ENCODE measurements at places on chromosomes 7 and 10.
A peak's percentile ranks its signal among the peaks of the same experiment; 100 is the strongest.

GRCh38 chr7:107387573-107388219, 82.2 kb upstream of the GPR22 start:
- DNase-seq, result no peak

DNA sequence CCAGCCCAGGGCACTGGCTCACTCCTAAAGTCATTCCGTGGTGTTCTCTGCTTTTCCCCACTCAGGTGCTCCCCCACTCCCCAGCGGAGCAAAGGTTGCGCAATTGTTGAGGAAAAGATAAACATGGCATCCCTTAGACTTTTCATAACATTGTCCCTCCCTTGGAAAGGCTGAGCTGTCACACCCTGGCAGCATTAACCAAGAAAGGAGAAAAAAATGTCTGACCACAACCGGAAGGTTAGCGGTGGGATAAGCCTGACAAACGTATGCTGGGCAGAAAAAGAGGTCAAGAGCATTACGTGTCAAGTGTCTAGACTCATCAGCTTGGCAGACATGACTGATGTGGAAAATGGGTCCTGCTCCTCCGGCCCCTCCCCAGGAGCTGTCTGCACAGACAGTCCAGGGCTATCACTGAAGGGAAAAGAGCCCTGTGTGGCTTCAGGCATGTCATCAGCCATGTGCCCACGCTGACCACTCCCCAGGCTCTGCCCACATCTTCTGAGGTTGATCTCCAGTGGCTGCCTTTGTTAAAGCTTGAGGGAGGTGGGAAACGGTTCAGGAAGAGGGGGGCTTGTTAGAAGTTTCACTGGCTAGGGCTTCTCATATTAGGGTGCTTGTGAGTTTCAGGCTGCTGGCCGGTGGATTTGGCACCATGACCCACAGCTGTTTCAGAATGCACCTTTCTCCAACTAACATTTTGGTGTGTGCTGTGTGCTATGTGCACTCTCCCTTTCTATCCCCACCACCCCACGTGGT, 30.1 kb downstream of the BTBD16 start:
- no peak for DNase-seq

GRCh38 chr10:69413221-69413865, 3.4 kb downstream of the TACR2 start:
- DNase-seq, result peak; percentile 45

DNA sequence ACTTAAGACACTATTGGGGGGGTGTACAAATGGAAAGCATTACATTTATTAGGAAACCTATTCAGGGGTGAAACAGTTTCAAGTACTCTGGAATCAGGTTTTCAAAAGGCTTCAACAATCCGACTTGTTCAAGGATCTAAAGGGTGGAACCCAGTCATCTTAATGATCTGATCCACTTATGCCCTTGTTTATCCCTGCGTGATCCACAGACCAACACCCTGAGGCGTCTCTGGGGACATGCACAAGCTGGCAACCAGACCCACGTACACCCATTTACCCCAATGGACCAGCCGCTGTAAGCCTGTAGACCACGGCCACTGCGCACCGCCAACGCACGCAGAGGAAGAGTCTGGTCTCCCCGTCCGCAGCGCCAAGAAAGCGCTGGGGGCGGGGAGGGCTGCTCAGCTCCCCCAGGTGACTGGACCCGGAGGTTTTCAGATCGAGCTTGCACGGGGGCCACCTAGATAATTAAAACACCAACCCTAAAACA, 13.4 kb downstream of the HNRNPF start:
- DNase-seq, result no peak

GRCh38 chr7:26185131-26185843, 15.3 kb downstream of the HNRNPA2B1 start:
- no peak for DNase-seq

DNA sequence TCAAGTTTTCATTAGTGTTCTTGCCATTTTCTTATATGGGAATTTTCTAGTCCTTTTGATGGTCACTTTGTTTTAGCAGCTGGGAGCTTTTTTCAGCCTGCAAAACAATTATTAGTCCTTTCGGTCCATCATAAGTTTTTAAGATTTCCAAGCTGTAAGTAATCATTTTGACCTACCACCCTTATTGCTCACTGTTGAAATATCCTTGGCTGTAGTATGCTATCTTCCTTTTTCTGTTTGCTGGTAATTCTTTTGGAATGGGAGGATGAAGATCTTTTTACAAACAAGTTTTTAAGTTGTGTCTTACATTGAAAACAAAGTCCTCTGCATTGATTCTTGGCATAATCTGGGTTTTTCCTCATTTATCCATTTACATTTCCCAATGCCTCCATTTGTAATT, 24.0 kb downstream of the BZW2 start:
- no peak for DNase-seq

GRCh38 chr7:149776848-149777407, 3.5 kb upstream of the ZNF467 start:
- DNase-seq, result no peak

DNA sequence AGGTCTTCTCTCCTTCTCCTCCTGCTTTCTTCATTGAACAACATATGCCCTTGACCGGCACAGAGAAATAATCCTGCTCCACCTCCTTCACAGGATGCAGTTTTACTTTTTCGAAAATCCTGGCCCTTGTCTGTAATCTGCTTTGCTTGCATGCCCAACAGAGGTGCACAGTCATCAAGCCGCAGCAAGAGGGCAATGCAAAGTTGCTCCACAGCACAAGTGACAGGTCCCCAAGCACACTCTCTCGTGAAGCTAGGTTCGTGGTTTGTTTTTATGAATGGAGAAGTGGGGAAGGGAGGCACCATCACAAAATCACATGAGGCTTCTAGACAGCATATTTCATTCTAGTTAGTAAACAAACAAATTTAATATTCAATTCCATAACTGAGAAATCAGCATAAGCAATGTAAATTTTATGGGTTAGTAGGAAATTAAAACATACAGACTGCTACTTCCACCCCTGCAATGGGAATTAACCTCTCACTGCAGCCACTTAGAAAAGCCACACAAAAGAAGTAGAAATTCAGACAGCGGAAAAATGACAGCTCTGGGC, 178.8 kb downstream of the TPK1 start:
- no peak for DNase-seq

- DNase-seq, result peak; percentile 77
Observed at GRCh38 chr10:63206997-63207811, 74.1 kb downstream of the NRBF2 start.

DNA sequence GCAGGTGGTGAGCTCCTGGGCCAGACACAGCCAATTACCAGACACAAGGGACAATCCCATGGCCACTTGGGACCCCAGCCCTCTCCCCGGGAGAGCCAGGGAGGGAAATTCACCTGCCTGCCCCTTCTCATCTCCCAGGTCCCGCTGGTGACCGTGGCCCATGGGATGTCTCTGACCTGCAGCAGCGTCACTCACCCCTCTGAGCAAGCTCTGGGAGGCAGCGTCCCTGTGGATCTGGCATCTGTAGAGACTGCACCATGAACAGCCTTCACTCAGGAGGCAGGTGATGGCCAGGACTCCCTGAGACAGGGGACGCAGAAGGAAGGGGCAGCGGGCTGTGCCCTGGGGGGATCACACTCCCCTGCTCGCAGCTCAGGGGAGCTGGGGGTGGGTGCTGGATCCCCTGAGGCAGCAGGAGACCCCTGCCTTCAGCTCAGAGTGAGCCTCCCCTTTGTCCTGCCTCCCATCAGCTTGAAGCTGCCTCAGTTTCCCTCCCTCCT, 90.8 kb downstream of the FOXL3 start:
- no peak for DNase-seq

DNA sequence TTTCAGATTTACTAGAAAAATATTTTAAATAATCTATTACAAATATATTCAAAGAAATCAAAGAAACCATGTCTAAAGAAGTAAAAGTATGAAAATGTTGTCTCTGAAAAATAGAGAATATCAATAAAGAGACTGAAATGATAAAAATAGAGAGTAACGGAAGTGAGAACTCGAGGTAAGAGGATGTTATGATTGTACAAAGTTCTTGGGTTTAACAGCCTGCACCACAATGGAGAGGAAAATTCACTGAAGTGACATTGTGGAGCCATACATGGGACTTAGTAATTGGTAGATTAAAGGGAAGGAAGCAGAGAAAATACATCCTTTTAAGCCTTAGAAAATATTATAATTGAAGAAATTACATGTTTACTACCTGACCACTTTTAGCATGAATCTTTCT, 77.9 kb downstream of the THSD7A start:
- DNase-seq, result no peak

GRCh38 chr7:17651863-17652385, 288.4 kb downstream of the SNX13 start:
- peak; percentile 25 for DNase-seq

DNA sequence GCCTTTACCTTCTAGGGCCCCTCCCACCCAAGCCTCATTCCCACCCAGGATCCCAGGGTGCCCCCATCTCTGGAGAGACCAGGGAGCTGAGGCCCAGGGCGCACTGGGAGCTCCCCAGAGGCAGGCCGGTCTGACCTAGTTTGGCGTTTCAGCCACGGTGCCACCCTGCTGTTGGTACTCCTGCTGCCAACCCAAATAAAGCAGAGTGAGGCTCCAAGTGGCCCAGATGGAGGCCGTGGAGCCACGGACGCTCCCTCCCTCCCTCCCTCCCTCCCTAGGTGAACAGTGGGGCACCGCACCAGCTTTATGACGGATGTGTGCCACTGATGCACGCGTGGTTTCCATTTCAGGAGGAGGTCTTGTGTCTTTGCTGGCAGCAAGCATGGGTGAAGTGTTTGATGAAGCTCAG, 1.8 kb downstream of the INPP5A start:
- DNase-seq, result peak; percentile 8

GRCh38 chr10:13657101-13657680, 70.4 kb downstream of the PRPF18 start:
- DNase-seq, result no peak

- no peak for DNase-seq
Observed at GRCh38 chr7:151825721-151826120, 51.2 kb downstream of the PRKAG2 start.

DNA sequence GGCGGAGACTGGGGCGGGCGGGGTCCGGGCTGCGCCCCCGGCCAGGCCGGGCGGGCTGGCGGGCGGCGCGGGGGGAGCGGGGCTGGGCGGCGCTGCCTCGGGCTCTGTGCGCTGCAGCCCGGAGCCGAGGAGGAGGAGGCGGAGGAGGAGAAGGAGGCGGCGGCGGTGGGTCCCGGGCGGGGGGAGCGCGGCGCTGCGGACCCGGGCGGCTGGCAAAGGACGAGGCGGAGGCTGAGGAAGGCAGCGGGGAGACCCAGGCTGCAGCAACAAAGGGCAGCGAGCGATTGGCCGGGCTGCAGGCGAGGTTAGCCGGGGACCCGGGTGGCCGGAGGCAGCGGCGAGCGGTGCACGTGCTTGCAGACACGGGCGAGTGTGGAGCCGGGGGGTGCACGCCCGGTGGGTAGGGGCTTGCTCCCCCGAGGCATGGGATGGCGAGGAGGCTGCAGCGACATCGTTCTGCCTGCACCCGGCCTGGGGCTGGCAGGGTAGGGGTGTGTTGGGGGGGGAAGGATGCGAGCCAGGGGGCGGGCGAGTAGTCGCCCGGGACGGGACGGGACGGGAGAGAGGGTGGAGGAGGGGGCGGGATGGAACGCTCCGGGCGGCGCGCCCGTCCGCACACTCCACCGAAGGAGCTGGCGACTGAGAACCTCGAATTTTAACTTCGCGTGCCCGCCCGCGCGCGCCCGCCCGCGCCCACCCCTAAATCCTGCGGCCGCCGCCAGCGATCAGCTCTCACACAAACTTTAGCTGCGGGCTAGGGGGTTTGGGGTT, 844 bp upstream of the KAT6B start:
- peak; percentile 71 for DNase-seq

DNA sequence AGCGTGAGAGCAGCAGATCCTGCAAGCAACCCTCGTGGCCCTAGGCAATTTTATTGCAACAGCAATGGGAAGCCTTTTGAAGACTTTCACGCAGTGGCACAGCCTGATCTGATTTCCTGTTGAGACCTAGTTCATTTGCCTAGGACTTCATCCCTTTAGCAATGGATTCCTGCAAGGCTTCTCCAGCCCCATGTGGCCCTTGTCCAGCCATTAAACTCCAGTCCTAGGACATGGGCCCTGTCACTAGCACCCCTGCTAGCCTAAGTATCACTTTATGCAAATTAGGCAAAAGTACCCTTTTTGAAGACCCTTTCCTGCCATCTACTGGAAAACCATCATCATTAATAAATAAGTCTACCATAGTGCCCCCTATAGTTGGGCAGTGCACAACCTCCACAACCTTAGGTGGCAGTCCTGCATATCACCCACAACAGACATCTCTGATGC, 379.4 kb downstream of the GALNT17 start:
- DNase-seq, result no peak

- no peak for DNase-seq
Observed at GRCh38 chr10:117565068-117565467, 22.5 kb downstream of the EMX2 start.
